Motor neuron (in vitro differentiated cells): ENCODE measurements at places on chromosomes 5 and 9. TPM values are rescaled to one million over a fixed set of nuclear protein-coding genes. Genes with fewer than 3 reads are reported as not detected.

Gene DMRT3
- total RNA-seq = 0.14 and 0.25 TPM in 2 replicates

Gene PALM2AKAP2
- 13.8 and 15.6 TPM in 2 replicates for total RNA-seq

Gene SLC6A7
- 0.64 and 0.77 TPM in 2 replicates for total RNA-seq

Gene CNTFR
- 0.56 TPM in 1 of 2 replicates, not detected in the other for total RNA-seq

Gene HAND1
- total RNA-seq = 0.38 and 0.53 TPM in 2 replicates

Gene PRRT1B
- total RNA-seq = not detected in 2 replicates

Gene F12
- total RNA-seq = 6.4 and 6.5 TPM in 2 replicates

Gene C9orf43
- total RNA-seq = 0.53 and 0.70 TPM in 2 replicates

Gene JAKMIP2
- 32.8 and 34.1 TPM in 2 replicates for total RNA-seq
